GF-D8 (cell line): ENCODE measurements at places on chromosomes 7 and 10.

- no peak for DNase-seq
Measured at GRCh38 chr7:137978464-137979237, 23.2 kb downstream of the CREB3L2 start.

GRCh38 chr7:50923476-50923875, 140.8 kb upstream of the GRB10 start:
- no peak for DNase-seq

DNA sequence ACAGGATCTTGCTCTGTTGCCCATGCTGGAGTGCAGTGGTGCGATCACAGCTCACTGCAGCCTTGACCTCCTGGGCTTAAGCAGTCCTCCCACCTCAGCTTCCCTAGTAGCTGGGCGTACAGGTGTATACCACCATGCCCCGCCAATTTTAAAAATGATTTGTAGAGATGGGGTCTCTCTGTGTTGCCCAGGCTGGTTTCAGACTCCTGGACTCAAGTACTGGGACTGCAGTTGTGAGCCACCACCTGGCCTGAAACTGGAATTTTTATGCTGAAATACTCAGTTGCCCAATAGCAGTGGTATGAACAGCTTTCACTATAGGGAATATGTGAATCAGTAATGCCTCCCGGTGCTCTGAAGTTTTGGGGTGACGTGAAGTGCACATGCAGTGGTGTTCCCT, 7.6 kb downstream of the ZRANB1 start:
- no peak for DNase-seq

DNA sequence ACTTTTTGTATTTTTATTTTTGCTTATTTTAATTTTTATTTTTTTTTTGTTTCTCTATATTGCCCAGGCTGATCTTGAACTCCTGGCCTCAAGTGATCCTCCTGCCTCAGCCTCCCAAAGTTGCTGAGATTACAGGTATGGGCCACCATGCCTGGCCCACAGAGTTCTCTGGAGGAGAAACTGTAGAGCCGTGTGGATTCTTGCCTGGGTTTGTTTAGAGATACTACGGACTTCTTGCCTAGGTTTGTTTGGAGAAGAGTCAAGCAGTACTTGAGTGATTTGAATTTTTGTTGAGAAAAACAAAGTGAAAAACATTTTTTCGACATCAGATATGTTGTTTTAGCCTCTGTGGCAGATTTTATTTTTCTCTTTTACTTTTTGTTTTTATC, 99.0 kb downstream of the CAMK1D start:
- DNase-seq: no peak

DNA sequence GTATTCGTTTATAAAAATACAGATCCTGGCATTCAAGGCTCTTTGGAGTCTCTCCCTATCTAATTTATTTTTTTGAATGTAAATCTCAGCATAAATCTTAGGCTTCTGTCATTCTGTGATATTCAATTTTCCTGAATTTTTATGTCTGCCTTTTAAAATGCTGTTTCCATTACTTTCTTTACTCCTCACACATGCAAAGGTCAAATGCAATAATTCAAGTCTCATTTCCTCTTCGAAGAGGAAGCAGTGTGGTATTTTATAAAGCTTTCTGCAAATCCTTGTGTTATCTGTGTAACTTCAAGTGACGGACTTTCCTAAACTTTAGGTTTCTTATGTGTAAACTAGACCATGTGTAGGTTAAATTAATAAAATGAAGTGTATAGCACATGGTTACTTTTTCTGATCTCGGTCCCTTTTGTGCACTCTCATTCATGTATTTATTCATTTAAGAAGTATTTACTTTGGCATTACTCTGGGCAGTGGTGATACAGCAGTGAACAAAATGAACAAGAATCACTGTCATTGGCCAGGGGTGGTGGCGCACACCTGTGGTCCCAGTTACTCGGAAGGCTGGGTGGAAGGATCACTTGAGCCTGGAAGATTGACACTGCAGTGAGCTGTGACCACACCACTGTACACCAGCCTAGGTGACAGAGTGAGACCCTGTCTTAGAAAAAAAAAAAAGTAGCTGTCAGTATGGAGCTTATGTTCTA, 332.2 kb downstream of the EXOC4 start:
- DNase-seq: no peak
